ENCODE measurements at places on chromosomes 5 and 9.
A peak's percentile ranks its signal among the peaks of the same experiment; 100 is the strongest.

DNA sequence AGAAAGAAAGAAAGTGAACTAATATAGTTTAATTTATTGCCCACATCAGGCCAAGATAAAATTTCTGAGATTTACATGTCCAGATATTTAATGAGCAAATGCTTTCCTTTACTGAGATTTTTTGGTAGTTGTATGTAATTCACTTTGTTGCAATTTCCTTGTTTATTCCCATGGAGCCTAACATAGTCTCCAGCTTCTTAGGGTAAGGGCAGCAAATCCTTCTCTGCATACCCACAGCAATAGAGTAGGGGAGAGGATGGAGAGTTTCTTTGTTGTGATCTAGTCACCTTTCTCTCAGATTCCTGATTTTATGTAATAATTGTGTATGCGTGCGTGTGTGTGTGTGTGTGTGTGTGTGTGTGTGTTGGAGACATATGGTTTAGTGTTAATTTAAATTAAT lies 51.6 kb upstream of the DPYSL3 start:
- no peak for DNase-seq

DNA sequence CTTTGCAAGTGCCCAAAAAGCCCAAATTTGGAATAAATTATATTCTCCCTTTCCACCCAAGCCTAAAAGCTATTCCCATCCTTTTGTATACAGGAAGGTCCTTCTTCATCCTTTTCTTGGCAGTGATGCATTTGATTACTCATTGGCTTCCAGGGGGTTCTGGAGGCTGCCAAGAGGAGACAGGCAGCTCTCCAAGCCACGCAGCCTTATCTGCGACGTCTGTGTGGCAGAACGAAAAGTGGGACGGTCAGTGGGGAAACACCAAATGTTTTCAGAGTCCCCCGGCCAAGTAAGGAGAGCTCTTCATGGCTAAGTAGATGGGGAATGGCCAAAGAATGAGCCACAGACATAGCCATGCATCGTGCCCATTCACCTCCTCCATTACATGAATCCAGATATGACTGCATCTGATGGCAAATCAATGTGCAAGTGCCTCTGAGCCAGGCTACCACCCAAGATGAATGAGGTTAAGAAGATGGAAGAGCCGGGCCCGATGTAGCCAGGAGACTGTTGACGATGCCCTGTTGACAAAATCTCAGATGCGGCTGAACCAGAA lies 12.1 kb downstream of the ADAM19 start:
- DNase-seq: peak; percentile 90

DNA sequence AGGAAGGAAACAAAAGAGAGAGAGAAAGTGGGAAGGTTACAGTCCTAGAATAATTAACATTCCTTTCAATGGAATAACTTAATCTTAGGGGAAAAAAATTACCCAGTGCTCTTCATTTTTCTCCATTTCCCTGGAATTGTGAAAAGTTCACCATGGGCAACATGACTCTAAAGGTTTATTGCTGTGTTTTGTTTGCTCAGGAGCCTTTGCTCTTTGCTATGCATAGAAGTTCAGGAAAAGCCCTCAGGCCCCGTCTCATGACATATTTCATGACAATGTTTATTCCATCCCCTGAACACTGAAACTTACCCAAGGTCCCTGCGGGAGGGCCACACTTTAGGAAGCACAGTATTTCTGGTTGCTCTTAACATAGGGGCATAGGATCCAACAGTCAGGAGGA lies 9.8 kb upstream of the CTSL start:
- DNase-seq: peak; percentile 34

DNA sequence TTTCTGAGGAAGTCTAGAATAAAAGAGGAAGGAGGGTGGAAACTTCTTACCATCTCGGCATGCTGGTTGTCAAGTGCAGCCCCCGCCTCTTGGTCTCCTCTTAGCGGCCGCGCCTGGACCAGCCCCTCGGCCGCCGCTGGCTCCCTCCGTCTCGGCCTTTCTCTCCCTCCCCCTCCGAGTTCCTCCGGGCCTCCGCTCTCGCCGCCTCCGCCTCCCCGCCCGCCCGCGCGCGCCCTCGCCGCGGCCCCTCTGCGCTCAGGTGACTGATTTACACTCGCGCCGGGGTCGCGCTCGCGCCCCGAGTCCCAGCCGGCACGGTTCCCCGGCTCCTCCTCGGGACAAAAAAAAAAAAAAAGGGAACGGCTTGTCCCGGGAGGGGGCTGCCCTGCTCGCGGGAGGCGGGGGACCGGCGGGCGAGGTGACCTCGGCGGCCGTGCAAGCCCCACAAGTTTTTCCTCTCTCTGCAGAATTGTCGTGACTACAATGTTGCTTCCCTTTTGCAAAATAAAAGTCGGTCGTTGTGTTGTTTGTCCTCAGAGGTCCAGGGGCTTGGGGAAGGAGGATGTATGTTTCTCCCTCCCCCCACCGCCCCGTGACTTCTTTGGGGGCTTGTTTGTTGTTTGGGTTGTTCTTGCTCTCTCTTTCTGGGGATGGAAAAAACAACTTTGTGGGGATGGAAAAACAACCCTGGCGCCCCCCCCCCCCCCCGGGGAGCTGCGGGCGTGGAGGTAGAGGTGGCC lies at the start of gene BNC2:
Gene BNC2 (minus strand): TSS at position 75 of the 740 bp plus-strand sequence. CDS start 22 bp downstream, at position 53.
- peak; percentile 51 for DNase-seq

DNA sequence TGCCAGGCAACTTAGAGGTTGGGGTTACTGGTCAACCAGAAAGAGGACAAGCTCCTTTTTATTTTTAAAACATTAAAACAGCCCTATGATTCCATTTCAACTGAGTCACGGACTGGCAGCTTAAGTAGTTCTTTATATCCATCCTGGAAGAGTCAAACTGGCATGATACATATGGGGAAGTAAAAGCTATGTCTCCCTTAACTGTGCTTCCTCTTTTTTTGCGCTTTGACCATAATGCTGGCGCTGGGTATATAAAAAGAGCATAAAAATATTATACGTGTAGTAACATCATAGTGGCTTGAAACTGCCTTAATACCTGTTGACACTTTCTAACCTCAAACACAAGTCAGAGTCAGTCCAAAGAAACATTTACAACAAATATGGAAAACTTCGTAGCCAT lies 274.4 kb downstream of the CSNK1G3 start:
- no peak for DNase-seq

GRCh38 chr5:119373449-119373858 lies 17.6 kb downstream of the TNFAIP8 start:
- no peak for DNase-seq

Measured in AG10803 (cell line).